ENCODE measurements at places on chromosomes 2 and 18.

DNA sequence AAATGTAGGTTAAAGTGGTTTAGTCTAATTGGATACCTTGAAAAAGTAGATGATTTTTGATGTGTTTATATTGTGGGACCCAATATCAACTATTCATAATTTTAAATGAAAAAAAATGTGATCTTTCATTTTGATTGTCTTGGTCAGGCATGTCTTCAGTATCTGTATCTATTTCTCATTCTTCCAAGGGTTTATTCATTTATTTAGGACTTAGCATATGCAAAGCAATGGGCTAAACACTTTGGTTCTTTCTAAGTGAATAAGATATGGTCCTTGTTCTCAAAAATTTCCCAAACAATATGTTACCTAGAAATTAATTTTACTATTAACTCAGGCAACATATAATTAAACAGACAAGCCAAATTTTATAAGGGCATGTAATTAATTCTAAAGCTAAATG lies 49.1 kb downstream of the CSRNP3 start:
- no peak for DNase-seq

GRCh38 chr2:57461624-57462023 lies 585.0 kb upstream of the VRK2 start:
- no peak for DNase-seq

- DNase-seq = no peak
Measured at GRCh38 chr2:172095905-172096625, 6.6 kb downstream of the DLX2 start.

DNA sequence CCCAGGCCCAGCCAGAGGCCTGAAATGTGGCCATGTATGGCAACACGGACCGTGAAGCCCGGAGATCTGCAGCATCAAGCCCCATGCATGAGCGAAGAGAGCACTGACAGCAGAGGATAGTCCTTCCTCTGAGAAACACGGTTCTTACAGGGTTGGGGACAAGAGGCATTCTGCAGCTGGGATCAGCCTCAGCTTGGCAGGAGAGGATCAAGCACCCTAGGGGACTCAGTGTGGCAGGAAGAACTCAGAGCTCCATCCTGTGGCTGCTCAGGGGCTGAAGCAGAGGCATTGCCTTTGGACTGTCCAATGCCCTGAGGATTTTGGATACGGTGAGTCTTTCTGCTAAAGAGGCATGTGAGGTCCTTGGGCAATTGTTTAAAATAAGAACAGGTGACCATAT lies 368.7 kb downstream of the ZNF516 start:
- no peak for DNase-seq

- no peak for DNase-seq
Measured at GRCh38 chr18:59957957-59958356, 58.2 kb downstream of the PMAIP1 start.

GRCh38 chr18:79825913-79826312 lies 28.2 kb downstream of the KCNG2 start:
- no peak for DNase-seq

- no peak for DNase-seq
Measured at GRCh38 chr2:150639383-150639782, 151.9 kb upstream of the RND3 start.

DNA sequence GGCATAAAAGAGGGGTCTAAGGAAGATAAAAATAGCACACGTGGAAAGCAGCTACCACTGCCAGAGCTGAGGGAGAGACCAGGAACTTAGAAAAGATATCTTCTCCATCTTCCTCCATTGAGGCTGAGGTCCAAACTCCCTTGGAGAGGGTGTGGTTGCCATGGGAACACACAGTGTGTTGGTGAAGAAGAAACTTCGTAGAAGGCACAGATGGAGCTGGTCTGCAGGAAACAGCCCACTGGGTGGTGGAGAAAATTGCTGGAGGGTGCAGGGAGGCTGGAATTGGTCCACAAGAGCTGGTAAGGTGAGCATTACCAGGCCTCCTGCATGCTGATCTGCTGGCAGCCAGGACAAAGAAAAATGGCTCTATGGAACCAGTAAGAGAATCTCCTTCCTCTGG lies 191.0 kb downstream of the HRH4 start:
- DNase-seq = no peak

- no peak for DNase-seq
Measured at GRCh38 chr18:13269013-13269280, 50.4 kb downstream of the LDLRAD4 start.

DNA sequence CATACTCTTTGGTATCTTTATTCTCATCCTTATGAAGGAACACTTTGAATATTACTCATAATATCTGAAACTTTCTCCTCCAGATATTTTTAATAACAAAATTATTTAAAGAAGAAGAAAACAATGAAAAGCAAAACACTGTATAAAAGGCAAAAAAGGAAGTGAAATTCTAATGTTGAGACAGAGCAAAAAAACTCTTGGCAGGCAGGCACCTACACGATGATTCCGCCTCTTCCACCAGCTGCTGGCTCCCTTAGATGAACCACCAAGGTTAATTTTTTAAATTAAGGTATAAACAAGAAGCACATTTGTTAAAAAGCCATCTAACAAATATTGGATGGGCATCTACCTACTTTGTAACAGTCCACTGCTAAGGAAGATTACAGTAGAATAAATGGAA lies 434.7 kb downstream of the EPHA4 start:
- no peak for DNase-seq

GRCh38 chr2:200476836-200477235 lies 33.0 kb downstream of the KCTD18 start:
- DNase-seq = no peak

DNA sequence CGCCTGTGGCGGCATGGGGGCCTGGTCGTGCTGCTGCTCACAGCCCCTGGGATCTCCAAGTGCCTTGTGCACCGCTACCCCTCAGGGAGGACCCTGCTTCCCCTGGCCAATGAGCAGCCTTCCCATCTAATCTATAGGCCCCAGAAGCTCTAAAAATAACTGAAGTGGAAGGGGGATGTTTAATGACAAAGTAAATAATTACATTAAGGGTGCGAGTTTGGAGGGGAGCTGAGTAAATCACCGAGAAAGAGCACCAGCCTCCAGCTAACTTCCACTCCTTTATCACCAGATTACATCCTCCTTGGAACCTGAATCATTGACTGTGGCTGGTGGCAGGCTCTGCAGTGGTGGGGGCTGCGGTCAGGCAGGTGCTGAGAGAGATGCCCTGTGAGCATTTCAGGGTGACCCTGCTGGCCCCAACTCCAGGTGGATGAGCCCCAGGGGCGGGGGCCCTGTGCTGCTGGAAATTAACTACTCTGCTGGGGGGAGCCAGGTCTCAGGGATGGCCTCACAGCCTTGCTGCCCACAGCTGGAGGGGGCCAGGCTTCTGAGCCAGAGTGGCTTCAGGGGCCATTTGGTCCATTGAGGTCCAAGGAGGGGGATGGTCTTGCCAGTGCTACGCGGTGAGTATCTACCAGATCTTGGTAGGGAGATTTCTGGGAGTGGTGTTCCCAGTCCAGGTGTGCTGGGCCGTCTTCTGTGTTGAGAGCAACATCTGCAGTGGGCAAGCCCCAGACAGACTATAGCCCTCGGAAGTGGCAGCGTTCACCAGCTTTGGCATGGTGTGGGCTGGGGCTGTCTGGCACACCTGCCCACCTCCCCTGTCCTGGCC lies 74.2 kb downstream of the GLI2 start:
- DNase-seq = no peak

DNA sequence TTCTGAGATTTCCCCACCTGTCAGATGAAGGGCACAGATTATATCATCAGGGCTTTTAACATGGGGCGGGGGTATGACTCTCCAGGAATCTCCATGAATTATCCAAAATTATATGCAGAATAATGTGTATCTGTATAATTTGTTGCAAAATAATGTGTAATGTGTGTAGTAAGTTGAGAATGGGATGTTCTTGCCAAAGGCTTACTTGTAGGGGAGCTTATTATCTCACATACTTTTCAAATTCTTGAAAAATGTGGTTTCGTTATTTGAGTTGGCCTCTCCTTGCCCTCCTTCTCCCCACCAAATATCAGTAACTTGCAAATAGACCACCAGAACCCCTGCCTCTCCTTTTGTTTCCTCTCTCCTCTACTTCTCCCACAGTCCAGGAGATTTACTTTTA lies 35.6 kb downstream of the UBR3 start:
- no peak for DNase-seq

DNA sequence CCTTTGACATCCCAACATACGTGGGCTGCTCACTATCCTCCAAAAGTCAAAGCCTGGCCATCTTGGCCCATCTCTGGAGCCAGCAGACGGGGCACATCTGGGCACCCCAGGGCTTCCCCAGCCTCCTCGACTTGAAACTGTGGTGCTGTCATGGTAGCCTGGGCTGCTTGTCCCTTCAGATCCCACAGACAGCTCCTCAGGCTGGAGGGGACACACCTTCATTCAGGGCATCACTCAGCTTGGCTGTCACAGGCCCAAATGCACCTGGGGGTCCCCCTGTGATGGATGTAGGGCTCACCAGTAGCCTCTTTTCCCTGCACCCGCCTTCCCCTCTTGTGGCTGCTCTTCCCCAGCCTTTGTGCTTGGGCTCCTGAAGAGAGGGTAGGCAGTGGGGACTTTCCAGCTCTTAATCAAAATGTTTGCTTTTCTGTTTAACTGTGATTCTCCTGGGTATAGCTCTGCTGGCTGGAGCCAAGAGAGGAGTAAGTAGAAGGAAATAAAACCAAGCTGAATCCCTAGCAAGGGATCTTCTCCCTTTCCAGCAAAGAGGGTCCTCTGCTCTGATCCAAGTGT lies 92.3 kb downstream of the GYPC start:
- no peak for DNase-seq

- DNase-seq = no peak
Measured at GRCh38 chr18:11064727-11065460, 84.5 kb downstream of the PIEZO2 start.

GRCh38 chr2:23901966-23902846 lies 24.7 kb downstream of the ATAD2B start:
- DNase-seq = no peak

DNA sequence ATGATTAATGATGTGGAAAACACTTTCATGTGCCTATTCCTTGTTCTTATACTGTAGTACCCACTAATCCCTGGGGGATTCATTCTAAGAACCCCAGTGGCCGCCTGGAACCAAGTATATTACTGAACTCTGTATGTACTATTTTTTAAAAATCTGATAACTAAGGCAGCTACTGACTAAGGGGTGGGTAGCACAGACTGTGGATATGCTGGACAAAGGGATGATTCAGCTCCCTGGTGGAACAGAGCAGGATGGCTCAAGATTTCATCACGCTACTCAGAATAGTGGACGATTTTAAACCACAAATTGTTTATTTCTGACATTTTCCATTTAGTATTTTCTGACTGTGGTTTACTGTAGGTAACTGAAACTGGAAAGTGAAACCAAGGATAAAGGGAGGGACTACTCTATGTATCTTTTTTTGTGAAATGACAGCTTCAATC lies 41.8 kb upstream of the CDC42EP3 start:
- no peak for DNase-seq

GRCh38 chr2:38626326-38627035 lies 23.8 kb upstream of the HNRNPLL start:
- no peak for DNase-seq

- DNase-seq = no peak
Measured at GRCh38 chr2:191931329-191931728, 84.4 kb upstream of the CAVIN2 start.

DNA sequence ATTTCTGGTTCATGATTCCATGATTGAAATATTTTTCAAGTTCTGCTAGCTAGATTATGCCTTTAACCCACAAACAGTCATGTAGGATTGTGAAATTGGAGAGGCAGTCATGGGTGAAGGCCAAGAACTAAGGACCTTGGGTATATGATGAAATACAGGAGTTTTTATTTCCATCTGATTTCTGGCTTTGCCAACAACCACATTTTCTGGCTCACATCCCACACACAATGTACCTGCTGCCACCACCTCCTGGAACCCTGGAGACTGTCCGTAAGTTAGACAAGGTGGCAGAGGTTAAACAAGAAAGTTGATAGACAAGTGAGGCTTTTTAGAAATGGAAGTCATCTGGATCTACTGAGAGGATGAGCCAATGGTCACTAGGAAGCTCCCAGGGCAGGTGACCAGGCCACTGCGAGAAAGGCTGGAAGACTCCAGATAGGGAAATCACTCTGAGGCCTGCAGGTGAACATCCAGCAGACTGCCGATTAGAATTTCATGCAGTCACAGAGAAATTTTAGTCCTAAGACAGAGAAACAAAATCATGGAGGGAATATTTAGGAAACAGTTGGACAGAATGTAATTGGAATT lies 402.0 kb downstream of the ALK start:
- no peak for DNase-seq

Data from effector CD8-positive, alpha-beta T cell (primary cell).